Bronchial epithelial cell (primary cell): ENCODE measurements at places on chromosomes 3 and 15. TPM values are rescaled to one million over a fixed set of nuclear protein-coding genes. Genes with fewer than 3 reads are reported as not detected.

The OIP5 gene
- 0.26 and 0.38 TPM in 2 replicates for total RNA-seq

The FBXL22 gene
- total RNA-seq = under 0.01 and 0.38 TPM in 2 replicates

The FGF12 gene
- total RNA-seq = 0.13 TPM in 1 of 2 replicates, not detected in the other

DNA sequence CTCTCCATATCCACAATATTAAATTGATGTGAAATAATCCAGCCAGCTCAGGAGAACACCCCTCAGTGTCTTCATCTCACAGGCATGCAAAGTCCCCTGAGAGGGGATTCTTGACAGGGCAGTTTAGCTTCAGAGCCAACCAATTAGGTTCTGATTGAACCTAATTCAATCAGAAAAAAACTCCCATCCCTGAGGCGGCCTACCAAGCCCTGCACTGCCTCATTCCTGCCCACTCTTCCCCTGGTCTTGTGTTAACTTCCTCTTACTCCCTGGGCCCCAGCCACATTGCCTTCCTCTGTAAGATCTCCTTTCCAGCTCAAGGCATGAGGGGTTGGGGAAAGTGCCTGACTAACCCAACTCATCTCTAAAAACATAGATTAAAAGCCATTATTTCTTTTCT, 46.1 kb downstream of the FRMD4B start:
- DNase-seq = no peak

The BCL2A1 gene
- total RNA-seq = 0.26 and 0.38 TPM in 2 replicates

The ST3GAL6 gene
- total RNA-seq = 2.9 and 5.4 TPM in 2 replicates

DNA sequence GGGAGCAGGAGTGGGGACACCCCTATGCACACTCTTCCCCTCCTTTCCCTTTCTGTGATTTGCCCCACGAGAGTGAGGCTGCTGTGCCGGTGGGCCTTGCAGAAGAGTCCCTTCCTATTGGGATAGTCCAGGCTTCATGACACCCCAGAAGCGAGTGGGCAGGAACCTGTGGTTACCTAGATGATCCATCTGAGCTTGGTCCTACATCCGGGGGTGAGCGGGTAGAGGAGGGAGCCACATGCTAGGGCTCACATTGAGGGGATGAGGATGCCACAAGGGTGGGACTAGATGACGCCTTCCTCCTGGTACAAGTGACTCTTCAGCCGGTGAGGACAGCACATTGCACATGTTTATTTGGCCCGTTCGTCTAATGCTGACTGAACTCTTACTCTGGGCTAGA, 43.1 kb upstream of the ADPGK start:
- no peak for DNase-seq

DNA sequence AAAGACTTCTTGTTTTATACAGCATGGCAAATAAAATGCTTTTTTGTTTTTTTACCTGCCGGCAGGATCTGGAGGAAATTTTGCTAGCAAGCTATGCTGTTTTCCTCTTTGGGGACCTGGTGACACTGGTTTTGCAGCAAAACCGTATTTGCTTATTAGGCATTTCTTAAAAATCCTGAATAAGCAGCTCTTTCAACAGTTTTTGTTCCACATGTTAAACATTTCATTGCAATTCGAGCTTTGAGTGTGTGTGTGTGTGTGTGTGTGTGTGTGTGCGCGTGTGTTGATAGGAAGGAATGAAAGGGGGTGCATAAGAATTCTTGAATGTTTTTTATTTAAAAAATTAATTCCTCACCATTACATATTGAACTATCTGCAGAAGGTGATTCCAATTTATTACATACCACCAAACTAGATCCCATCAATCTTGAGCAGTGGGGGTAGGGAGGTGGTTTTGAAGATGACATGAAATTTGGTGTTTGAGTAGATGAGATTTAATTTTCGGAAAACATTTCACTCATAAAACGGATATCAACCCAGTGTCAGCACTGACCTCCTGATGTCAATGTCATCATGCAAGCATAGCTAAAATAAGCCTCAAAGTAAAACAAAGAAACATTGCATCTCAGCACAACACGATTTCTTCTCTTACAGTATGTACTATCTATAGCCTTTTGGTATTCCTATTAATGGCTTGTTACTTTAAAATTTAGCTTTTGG, 17.3 kb downstream of the ZBTB38 start:
- no peak for DNase-seq

GRCh38 chr3:138196023-138196422, 8.9 kb downstream of the ARMC8 start:
- DNase-seq = peak; percentile 17

The NRG4 gene
- total RNA-seq = 0.13 TPM in 1 of 2 replicates, not detected in the other

The GOLIM4 gene
- total RNA-seq = 17.8 and 26.1 TPM in 2 replicates

The FEZF2 gene
- total RNA-seq = not detected in 2 replicates

DNA sequence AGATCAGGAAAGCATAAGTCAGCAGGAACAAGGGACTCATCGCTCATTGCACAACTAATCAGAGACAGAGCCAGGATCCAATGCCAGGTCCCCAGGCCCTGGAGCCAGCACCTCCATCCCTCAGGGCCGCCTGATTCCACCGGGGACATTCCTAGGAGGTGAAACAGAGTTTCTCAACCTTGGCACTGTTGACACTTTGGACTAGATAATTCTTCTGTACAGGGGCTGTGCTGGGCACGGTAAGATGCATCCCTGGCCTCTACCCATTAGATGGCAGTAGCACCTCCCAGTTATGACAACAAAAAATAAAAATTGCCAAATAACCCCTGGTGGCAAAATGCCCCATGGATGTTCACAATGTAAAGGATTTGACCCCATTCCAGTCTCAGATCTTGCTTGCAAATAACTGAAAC, 127.7 kb downstream of the MTHFS start:
- peak; percentile 2 for DNase-seq

- DNase-seq = peak; percentile 17
These were observed 844.5 kb downstream of the TBL1XR1 start for GRCh38 chr3:176352716-176353334.

- no peak for DNase-seq
These were observed 33.9 kb downstream of the IQSEC1 start for GRCh38 chr3:13039213-13039896.

DNA sequence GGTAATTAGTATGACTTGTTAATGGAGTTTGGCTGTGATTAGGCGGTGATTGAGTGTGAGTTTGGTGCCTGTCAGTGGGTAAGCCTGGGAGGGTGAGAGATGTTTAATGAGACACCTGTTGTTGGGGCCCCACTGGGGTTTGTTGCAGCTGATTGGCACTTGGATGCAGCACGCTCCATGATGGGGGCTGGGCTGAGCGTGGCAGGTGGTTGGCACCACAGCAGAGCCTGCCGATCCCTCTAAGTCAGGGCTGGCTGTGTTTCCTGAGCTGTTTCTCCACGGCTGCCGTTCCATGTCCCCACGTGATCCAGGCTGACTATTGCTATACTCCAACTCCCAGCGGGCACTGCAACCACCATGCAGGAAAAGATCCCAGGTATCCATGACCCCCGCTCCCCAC, 93.5 kb upstream of the ARRDC4 start:
- DNase-seq = no peak

- peak; percentile 83 for DNase-seq
These were observed 15.5 kb downstream of the WDR48 start for GRCh38 chr3:39067286-39067685.

The ATP11B gene
- 72.4 and 101 TPM in 2 replicates for total RNA-seq

DNA sequence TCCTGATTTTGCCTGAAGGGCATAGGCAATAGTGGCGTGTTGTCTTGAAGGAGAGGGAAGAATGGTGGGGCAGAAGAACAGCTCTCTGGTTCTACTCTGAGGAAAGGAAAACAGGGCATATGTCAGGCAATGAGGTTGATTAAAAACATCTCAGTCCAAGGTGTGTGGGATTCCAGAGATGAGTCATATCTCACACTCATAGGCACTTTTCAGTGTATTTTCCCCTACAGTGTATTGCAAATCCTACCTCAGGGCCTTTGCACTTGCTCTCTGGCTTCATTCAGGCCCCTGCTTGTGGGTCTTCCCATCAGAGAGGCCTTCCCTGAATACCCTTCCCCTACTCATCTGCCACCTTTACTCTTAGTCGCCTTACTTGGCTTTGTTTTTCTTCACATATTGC, 107.8 kb downstream of the SLCO3A1 start:
- peak; percentile 55 for DNase-seq

- peak; percentile 65 for DNase-seq
These were observed 59.1 kb upstream of the NEDD4 start for GRCh38 chr15:56052395-56053045.

The ARL6 gene
- total RNA-seq = 2.6 and 3.6 TPM in 2 replicates

The SENP7 gene
- total RNA-seq = 5.8 and 7.3 TPM in 2 replicates

DNA sequence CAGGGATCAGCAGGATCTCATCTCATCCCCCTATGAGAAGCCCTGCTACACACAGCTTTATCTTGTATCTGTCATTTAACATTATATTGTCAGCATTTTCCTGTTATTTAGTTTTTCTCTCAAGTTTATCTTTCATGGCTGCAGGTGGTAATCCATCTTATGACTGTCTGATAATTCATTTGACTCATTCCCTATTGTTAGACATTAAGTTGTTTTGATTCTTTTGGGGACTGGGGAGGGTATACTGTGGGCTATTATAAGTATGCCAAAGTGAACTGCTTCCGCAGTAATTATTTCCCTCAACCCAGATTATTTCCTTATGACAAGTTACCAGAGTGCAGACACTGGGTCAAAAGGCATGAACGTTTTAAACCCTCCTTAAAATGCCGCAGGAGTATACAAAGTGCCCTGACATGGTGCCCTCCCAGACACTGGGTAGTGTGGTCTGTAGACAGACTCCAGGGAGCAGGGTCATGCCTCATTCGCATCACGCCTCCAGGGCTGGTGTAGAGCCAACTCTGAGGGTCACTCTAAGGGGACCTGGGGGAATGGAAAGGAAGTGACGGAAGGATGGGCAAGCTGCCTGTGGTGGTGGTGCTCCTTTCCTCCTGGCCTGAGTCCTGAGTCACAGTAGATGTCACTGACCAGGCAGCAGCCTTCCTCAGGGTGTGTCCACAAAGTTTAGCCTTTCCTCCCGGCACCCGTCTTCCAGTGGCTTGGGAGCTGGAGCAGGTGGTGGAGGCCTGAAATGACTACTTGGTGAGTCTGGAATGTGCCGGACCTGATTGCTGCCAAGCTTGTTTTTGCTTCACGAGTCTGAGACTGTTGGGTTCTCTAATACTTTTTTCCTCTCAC, 11.6 kb downstream of the GPR160 start:
- peak; percentile 35 for DNase-seq

- DNase-seq = no peak
These were observed 36.9 kb upstream of the CMSS1 start for GRCh38 chr3:99780749-99781148.

GRCh38 chr3:192039593-192039992, 578.6 kb downstream of the PYDC2 start:
- DNase-seq = no peak

GRCh38 chr3:108070356-108070755, 20.5 kb downstream of the CD47 start:
- no peak for DNase-seq

The TEX55 gene
- total RNA-seq = not detected in 2 replicates

GRCh38 chr15:92714077-92714476, 58.5 kb upstream of the FAM174B start:
- DNase-seq = peak; percentile 65
